ENCODE measurements at places on chromosomes 5 and 9.

DNA sequence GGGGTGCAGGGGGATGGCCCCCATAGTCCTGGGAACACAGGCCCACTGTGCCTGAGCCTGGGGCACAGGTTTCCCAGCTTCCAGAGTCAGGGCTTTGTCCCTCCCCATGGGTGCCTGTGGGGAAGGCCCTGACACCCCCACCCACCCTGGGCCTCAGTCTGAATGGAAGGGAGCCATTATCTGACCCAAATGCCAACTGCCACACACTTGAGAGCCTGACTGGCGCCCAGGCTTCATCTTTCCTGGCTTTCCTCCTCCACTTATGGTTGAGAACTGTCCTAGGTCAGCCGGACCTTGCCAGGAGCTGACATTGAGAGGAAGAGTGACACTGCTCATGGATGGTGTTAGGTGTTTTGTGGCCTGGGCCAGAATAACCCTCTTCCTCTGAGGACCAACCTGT lies 24.0 kb downstream of the SH3PXD2B start:
- DNase-seq, result no peak

- no peak for DNase-seq
Measured at GRCh38 chr5:135557076-135557838, 21.5 kb upstream of the NEUROG1 start.

DNA sequence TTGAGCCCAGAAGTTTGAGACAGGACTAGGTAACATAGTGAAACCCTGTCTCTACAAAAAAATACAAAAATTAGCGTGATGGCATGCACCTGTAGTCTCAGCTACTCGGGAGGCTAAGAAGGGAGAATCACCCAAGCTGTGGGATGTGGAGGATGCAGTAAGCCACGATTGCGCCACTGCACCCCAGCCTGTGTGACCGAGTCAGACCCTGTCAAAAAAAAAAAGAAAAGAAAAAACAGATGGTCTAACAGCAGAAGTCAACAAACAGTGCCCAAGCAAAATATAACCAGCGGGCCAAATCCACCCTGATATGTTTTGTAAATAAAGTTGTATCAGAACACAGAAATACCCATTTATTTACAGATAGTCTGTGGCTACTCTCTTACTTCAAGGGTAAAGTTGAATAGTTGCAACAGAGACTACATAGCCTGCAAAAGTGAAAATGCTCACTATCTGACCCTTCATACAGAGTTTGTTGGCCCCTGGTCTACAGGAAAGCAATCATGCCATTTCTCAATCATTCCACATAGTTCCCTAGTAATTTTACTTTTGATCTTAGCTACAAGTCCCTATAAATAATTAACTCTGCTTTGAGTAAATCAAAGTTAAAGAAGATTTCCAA lies 383.7 kb downstream of the TLE1 start:
- DNase-seq, result no peak

DNA sequence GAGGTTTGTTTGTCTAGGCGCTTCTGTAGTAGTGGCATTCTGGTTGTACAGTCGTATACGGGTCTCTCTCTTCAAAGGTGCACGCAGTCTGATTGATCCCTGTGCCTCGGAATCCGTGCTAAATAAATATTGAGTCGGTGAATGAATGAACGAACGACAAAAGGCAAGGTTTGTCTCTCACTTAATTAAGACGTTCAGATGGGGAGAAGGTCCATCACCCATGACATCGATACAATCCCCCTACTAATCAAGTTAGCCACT lies 500 bp upstream of the CREBRF start:
- DNase-seq, result no peak
